Breast epithelium (tissue), 4 donors: ENCODE measurements at places on chromosomes 1 and 21. TPM values are rescaled to one million over a fixed set of nuclear protein-coding genes. Genes with fewer than 3 reads are reported as not detected.
A peak's percentile ranks its signal among the peaks of the same experiment; 100 is the strongest.

DNA sequence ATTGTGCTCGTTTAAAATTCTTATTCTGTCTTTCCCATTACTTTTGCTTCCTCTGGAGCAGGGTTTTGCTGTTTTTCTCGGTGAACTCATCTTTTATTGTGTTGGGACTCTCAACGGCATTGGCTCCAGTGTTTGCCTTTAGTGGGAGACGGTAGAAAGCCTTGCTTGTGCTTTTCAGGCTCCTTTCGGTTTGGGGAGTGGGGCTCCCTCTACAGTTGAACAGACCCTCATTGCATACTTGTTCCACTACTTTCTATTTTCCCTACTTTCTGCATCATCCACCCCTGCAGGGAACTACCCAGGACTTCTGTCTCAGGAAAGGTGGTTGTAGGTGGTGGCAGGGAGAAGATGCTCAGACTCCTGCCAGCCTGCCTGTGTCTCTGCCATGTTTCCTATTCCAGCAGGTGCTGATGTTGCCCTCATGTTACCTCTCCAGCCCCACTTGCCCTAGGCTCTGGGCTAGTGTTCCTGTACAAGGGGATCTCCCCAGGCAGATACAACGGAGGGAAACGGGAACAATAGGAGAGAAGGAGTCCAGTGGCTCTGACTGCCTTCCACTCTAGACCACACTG lies 68.5 kb upstream of the ZBTB18 start:
- no peak for DNase-seq

- DNase-seq = no peak
Observed at GRCh38 chr1:79353224-79353623, 346.7 kb upstream of the ADGRL4 start.

Gene PIGV
- total RNA-seq = 18.7 TPM

GRCh38 chr1:36934061-36934460 lies 100.3 kb downstream of the GRIK3 start:
- DNase-seq = no peak

- no peak for DNase-seq
Observed at GRCh38 chr21:45713613-45714012, 70.1 kb downstream of the PCBP3 start.

- DNase-seq = no peak
Observed at GRCh38 chr1:20197329-20197791, 11.0 kb upstream of the PLA2G2C start.

DNA sequence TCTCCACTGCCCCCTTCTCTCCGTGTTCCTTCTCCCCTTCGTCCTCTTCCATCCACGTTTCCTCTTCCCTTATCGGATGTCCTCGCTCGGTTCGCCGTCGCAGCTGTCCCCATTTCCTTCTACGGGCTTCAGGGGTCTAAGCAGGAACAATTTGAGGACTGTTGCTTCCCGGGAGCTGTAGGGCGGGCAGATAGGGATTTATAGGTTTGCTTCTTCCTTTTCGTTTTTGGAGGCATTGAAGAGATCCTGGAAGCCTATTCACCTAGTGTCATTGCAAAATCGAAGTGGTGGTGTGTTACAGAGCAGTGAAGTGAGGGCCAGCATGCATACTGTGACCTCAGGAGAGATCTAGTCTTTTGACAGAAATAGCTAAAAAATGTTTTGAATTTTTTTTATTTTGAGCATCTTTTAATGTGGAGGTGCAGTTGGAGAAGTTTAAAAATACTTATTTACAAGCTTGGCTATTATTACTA lies 897 bp downstream of the ZYG11B start:
- DNase-seq = no peak

DNA sequence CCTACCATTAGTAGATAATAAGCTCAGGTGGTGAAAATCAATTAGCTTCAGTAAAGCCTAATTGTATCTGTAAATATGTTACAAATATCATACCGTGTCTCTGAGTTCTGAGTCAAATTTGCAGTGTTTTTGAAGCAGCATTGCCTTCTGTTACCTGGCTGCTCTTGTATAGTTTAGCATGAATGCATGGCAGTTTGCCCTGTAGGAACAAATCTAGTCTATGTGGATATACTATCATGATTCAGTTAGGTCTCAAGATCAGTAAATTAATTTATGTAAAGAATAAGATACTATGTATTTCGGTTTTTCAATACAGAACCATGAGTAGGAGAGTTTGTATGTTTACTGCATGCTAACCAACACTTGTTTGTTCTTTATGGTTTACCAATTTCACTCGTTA lies 240.6 kb upstream of the C1orf105 start:
- no peak for DNase-seq

DNA sequence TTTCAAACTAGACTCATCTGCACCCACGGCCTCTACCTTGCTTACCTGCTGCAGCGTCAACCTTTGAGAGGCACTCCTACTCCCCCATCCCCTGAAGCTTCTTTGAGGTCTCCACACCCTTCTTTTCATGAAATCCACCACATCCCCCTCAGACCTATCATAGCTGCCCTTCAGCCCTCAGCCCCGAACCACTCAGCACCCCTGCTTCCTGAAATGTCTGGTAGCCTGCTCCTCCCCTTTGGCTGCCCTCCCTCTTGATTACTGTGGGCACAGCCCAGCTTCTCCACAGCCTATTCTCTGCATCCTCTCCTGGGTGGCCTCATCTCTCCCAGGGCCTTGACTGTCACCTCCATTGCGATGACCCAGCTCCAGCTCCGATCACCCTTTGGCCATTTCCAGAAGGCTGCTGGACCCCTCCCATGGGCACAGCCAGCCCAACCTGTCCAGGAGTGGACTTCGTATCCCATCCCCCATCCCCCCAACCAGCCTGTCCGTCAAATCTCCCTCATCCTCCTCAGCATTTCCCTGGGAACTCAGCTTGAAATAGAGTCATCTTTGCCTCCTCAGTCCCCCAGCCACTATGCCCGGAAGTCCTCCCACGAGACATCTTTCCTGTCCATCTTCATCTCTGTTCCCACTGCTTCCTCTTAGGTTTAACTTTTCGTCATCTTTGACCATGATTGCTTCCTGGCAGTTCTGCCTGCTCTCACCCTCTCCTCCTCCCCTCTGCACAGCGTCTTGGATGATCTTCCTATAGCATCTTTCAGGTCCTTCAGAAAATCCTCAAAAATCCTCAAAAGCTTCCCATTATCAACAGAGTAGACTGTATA lies 6.1 kb upstream of the ADORA1 start:
- no peak for DNase-seq

- no peak for DNase-seq
Observed at GRCh38 chr1:14915356-14916054, 238.0 kb upstream of the TMEM51 start.

Gene FCAMR
- total RNA-seq = not detected

Gene CCDC27
- total RNA-seq = not detected

Gene SHCBP1L
- not detected for total RNA-seq

- no peak for DNase-seq
Observed at GRCh38 chr1:16068356-16069270, 4.8 kb downstream of the FAM131C start.

DNA sequence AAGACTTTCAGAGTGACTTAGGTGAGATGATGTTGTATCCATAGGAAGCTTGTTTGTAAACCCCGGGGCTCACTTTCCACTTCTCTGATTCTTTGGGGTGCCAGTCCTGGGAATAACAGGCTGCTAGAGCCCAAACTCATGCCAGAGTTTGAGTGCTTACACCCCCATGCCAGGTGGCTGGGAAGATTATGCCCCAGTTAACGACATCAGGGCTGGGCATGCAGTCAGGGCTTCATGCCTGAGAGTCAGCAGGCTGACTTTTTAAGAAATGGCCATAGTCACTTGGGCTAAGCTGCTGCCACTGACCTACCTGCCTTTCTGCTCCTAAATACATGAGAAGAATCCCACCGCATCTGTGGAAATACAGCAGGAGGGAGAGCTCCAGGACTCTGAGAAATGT lies 425.6 kb upstream of the VAMP3 start:
- no peak for DNase-seq

- DNase-seq = no peak
Observed at GRCh38 chr1:42463921-42464320, 835 bp downstream of the CCDC30 start.

Gene LCK
- 4.1 TPM for total RNA-seq

Gene RALGPS2
- total RNA-seq = 43.3 TPM

DNA sequence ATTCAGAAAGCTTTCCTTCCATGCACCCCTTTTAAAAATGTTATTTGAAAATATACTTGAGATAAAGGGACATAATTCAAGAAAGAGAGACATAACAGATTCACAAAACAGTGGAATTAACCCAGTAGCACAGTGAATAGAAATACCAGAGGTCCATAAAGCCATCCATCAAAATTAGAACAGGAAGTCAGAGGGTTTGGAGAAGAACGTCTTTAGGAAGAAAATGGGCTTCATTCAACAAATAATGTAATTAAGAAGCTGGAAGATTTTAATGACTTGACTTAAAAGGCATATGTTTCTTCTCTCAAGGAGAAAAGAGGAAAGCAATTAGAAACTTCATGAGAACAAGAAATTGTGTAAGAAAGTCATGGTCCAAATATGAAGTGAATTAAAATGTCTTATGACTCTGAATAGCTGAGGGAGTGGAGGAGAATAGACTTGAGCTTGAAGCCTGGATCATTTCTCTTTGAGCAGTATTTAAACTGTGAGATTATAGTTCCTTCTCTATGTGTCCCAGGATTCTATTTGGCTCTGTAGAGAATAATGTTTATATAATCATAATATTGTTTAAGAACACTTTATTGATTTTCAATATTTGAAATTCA lies 7.9 kb upstream of the HCRTR1 start:
- DNase-seq = no peak

- no peak for DNase-seq
Observed at GRCh38 chr1:65414538-65414937, 5.9 kb upstream of the LEPR start.

DNA sequence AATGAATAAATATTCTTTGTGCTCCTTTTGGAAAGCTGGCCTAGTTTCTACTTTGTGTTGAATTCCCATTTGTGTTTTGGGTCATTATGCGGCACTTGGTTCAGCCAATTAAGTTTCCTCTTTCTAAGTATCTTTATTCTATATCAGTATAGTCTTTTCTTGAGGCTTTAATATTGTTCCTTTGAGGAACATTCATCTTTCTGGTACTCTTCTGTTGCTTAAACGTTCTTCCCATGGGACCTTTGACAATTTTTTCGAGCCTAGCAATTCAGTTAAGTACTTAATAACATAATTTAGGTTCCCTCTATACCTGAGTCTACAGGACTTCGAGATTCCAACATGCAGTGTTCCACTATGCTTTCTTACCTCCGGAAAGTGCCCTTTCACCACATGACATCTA lies 24.9 kb downstream of the ZBTB40 start:
- DNase-seq = no peak

GRCh38 chr1:19006837-19007271 lies 50.4 kb upstream of the IFFO2 start:
- DNase-seq = peak; percentile 8

- no peak for DNase-seq
Observed at GRCh38 chr1:58401991-58402390, 144.5 kb downstream of the OMA1 start.

Gene RPL5
- total RNA-seq = 1,682 TPM

GRCh38 chr1:81799939-81800694 lies 617 bp upstream of the ADGRL2 start:
- no peak for DNase-seq

- no peak for DNase-seq
Observed at GRCh38 chr1:78060857-78061563, 15.2 kb downstream of the GIPC2 start.

DNA sequence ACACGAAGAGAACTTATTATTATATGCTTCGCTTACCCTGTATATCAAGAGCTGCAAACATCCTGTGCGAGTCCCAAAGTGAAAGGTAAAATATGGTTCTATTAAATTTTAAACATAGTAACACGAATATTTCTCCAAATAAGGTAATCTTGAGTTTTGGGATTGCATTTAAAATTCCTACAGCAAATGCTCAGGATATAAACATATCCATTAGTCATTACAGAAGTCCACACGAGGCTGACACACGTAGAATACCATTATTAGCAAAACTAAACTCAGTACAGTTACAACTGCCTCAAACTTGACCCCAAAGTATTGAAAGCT lies 282 bp upstream of the LYPLAL1 start:
- DNase-seq = no peak

GRCh38 chr1:81237473-81238089 lies 563.2 kb upstream of the ADGRL2 start:
- no peak for DNase-seq

Gene FASLG
- not detected for total RNA-seq

Gene CD84
- 9.8 TPM for total RNA-seq

Gene MANEAL
- 2.9 TPM for total RNA-seq

- DNase-seq = peak; percentile 63
Observed at GRCh38 chr1:205805082-205805711, 7.8 kb downstream of the SLC41A1 start.

DNA sequence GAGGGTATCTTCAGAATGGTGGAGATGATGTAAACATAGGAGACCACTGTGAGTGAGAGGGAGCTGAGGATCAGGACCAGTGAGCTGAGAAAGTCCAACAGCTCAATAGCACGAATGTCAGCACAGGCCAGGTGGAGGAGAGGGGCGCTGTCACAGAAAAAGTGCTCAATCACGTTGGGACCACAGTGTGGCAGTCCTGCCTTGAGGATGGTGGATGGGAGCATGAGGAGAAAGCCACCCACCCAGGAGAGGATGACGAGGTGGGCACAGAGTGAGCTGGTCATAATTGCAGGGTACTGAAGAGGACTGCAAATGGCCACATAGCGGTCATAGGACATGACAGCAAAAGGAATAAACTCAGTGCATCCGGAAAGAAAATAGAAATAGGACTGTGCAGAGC lies 8.1 kb downstream of the OR11L1 start:
- DNase-seq = no peak

Gene G0S2
- total RNA-seq = 636 TPM

Gene CEP170
- 47.4 TPM for total RNA-seq

Gene LMX1A
- total RNA-seq = not detected

DNA sequence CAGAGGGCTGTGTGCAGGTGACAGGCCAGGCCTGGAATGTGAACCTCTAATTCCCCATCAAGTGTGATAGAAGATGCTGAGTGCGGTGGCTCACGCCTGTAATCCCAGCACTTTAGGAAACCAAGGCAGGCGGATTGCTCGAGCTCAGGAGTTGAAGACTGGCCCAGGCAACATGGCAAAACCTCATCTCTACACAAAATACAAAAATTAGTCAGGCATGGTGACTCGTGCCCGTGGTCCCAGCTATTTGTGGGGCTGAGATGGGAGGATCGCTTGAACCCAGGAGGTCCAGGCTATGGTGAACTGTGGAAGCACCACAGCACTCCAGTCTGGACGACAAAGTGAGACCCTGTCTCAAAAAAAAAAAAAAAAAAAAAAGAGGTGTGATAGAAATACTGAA lies 40.1 kb upstream of the PUM1 start:
- no peak for DNase-seq

DNA sequence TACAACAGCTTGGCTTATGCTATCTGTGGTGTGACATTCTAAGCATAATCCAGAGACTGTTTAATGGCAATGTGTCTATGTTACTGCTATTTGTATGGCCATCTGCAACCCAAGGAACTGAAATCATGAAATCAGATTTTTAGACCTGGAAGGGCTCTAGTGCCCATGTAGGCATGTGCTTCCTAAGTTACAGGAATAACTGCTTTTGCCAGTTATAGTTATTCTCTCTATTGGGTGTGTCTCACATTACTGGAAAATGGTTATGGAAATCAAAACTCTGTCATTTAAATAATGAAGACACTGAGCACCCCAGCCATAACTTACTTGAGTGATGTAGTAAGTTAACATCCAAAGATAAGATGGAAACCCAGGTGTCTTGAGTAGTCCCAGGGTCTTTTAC lies 12.6 kb upstream of the JUN start:
- DNase-seq = no peak
